Activated naive CD4-positive, alpha-beta T cell (primary cell): ENCODE measurements at places on chromosomes 1 and 21.

GRCh38 chr1:115220340-115221270, 117.4 kb downstream of the NGF start:
- DNase-seq: no peak

GRCh38 chr1:82197606-82198005, 396.9 kb downstream of the ADGRL2 start:
- no peak for DNase-seq

- no peak for DNase-seq
Observed at GRCh38 chr1:215269955-215270354, 187.4 kb downstream of the KCNK2 start.

GRCh38 chr1:29245876-29246275, 9.6 kb downstream of the PTPRU start:
- no peak for DNase-seq

- DNase-seq: no peak
Observed at GRCh38 chr1:215079456-215079855, 3.1 kb upstream of the KCNK2 start.

- no peak for DNase-seq
Observed at GRCh38 chr1:209368864-209369598, 214.5 kb upstream of the CAMK1G start.

- no peak for DNase-seq
Observed at GRCh38 chr1:116559304-116559761, 11.5 kb downstream of the CD58 start.

GRCh38 chr1:88892357-88892877, 1.1 kb upstream of the GTF2B start:
- no peak for DNase-seq

DNA sequence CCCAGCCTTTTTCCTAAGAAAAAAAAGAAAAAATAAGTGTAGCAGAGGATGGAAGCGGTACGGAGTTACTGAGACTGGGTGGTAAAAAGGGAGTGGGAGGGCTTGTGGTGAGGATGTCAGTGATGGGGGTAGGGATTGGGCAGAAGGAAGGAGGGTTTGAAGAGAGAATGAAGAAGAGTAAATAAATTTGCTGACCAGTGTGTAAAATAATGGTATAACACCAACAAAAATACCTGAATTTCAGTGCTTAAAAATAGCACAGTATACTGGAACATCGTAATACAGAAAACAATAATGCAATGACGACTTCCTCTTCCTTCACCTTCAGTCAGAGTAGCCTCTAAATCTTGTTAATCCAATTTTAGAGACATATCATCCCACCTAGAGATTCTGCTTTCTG, 18.8 kb upstream of the SYPL2 start:
- DNase-seq: no peak

GRCh38 chr1:234535763-234536515, 57.0 kb upstream of the TARBP1 start:
- no peak for DNase-seq

- DNase-seq: no peak
Observed at GRCh38 chr1:152909206-152909605, 860 bp downstream of the IVL start.
